Activated CD4-positive, alpha-beta memory T cell treated with anti-CD3 and anti-CD28 coated beads, Interleukin-2, amount 10 ng/mL, durations not matched to agents 7 days and 5 days (primary cell): ENCODE measurements at places on chromosomes 1 and 21. TPM values are rescaled to one million over a fixed set of nuclear protein-coding genes. Genes with fewer than 3 reads are reported as not detected.

LAMC2 gene
- total RNA-seq: not detected

SPRR2B gene
- total RNA-seq: not detected

DNA sequence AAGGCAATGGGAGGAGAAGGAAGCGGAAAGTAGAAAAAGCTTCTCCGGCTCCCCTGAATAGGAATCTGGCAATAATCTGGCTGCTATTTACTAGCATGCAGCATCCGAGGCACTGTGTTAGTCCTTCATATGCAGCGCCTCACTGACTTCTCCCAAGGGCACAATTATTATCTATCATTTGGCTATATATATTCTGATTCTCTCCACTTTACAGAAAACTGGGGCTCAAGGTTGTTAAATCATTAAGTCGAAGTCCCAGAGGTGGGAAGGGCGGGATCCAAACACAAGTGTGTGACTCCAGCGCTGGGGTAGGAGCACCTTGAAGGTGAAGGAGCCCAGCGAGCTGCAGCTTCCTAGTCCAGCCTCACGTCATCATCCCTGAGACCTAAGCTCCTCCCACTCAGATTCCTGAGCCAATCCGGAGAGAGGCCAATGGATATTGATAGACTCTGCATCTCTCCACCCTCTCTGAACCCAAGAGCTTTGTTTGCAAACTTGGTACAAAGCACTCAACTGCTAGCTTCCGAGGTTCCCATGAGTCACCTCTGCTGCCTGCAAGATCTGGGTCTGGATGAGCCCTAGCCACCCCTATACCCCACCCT is 16.6 kb upstream of the EYA3 start:
- H3K4me1 ChIP-seq: no peaks in the 10 kb centered on the region
- H3K27ac ChIP-seq: no peak overlapping the region
- no peak overlapping the region for H3K4me3 ChIP-seq
- H3K36me3 ChIP-seq: no peaks in the 10 kb centered on the region
- no peak for DNase-seq
- H3K27me3 ChIP-seq: peaks cover 17% of the 10 kb centered on the region

- no peak for DNase-seq
- no peaks in the 10 kb centered on the region for H3K36me3 ChIP-seq
- H3K27ac ChIP-seq: no peak overlapping the region
- H3K4me1 ChIP-seq: peaks cover 48% of the 10 kb centered on the region
- peaks cover 23% of the 10 kb centered on the region for H3K27me3 ChIP-seq
These were observed 6.4 kb downstream of the CNR2 start for GRCh38 chr1:23906731-23907130.

DNA sequence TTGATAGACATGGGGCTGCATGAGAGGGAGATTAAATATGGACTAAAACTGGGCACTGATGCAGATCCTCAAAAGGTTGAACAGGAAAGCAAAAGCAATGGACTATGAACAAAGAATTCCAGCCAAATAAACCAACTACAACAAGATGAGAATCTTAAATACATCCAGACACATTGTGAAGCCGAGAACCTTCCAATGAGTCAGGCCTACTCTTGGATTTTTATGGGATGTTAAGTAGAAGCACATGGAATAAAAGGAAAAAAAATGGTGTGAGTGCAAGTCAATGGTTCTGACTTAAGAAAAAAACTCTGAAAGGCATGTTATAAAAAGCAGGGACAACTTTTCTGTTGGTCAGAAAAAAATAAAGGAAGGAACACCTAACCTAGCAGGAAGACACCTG is 227.2 kb downstream of the DPYD start:
- DNase-seq: no peak
- H3K4me1 ChIP-seq: no peaks in the 10 kb centered on the region
- H3K36me3 ChIP-seq: no peaks in the 10 kb centered on the region

RAB3B gene
- total RNA-seq: 0.08 TPM

FCRL1 gene
- not detected for total RNA-seq

DNA sequence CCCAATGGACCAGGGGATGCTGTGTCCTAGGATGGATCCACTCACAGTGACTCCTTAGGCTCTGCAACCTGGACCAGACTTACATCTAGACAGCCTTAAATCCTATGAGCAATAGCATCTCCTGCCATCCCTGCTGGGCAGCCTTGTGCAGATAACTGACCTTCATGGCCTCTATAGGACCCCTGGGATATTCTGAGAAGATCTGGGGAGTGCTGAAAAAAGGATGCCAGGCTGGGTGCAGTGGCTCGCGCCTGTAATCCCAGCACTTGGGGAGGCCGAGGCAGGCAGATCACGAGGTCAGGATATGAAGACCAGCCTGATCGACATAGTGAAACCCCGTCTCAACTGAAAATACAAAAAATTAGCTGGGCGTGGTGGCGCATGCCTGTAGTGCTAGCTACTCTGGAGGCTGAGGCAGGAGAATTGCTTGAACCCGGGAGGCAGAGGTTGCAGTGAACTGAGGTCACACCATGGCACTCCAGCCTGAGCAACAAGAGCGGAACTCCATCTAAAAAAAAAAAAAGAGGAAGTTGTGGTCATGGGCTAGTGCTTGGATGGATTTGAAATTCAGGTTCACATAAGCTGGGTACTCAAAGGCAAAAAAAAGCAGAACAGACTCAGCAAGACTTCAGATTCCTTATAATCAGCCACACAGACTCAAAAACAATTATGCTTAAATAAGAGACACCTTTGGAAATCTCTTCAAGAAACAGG is 10.9 kb upstream of the SH2D1B start:
- H3K27ac ChIP-seq: no peak overlapping the region
- H3K27me3 ChIP-seq: peaks cover 6% of the 10 kb centered on the region
- no peaks in the 10 kb centered on the region for H3K4me1 ChIP-seq
- H3K36me3 ChIP-seq: no peaks in the 10 kb centered on the region
- no peak for DNase-seq

- no peak overlapping the region for H3K27ac ChIP-seq
- peaks cover 13% of the 10 kb centered on the region for H3K27me3 ChIP-seq
- peaks cover 18% of the 10 kb centered on the region for H3K4me1 ChIP-seq
- no peak overlapping the region for H3K4me3 ChIP-seq
- no peak for DNase-seq
These were observed 9.2 kb upstream of the ERG start for GRCh38 chr21:38507374-38507942.

IFI44L gene
- 430 TPM for total RNA-seq
